ENCODE measurements at places on chromosomes 6 and 20.

- peak; percentile 96 for DNase-seq
Measured at GRCh38 chr6:26595669-26596269, 984 bp upstream of the ABT1 start.

DNA sequence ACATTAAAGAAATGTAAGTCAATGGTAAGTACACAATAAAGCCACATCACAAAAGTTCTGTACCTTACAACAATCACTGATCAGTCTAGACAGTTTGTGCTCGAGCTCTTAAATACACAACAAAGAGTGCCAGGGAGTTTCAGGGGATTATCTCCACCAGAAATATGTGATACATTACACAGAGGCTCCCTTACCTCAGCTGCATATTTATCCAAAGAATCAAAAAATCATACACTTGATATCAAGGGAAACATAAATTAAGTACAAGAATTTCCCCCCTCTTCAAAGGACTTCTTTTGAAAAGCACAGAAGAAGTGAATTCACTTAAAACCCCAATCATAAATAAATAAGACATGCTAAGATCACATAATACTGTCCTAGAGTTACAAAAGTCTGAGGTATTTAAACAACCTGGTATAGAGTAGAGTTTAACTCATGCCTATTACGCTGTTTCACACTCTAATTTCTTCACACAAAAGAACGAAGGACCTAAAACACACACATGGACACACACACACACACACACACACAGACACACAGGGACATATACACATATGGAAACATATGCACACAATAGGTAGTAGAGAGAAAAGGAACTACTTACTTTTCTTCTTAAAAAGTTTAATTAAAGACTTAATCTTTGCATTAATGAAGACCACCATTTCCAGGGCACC, 528 bp downstream of the NHSL1 start:
- DNase-seq, result no peak

- no peak for DNase-seq
Measured at GRCh38 chr6:109015176-109015575, 79.5 kb downstream of the SESN1 start.

- no peak for DNase-seq
Measured at GRCh38 chr6:145267076-145267867, 468.0 kb downstream of the EPM2A start.

DNA sequence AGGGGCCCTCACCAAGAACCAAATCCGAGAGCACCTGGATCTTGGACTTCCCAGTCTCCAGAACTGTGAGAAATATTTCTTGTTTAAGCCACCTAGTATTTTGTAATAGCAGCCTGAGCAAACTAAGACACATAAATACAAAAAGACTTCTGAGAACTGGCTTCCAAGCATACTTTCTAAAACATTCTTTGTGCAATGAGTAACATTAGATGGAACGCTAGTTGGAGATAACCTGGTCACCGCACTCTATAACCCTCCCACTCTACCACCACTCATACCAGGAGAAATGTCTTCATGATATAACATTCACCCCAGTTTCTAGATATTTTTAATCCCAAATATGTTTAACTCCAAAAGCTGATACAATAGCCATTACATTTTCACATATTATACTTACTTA, 169.5 kb upstream of the THEMIS start:
- DNase-seq, result no peak

GRCh38 chr20:19260412-19261090, 48.1 kb downstream of the SLC24A3 start:
- no peak for DNase-seq

GRCh38 chr20:64069614-64070243, 6.7 kb downstream of the TCEA2 start:
- DNase-seq, result no peak

GRCh38 chr20:33351696-33352095, 49.6 kb downstream of the CDK5RAP1 start:
- no peak for DNase-seq

DNA sequence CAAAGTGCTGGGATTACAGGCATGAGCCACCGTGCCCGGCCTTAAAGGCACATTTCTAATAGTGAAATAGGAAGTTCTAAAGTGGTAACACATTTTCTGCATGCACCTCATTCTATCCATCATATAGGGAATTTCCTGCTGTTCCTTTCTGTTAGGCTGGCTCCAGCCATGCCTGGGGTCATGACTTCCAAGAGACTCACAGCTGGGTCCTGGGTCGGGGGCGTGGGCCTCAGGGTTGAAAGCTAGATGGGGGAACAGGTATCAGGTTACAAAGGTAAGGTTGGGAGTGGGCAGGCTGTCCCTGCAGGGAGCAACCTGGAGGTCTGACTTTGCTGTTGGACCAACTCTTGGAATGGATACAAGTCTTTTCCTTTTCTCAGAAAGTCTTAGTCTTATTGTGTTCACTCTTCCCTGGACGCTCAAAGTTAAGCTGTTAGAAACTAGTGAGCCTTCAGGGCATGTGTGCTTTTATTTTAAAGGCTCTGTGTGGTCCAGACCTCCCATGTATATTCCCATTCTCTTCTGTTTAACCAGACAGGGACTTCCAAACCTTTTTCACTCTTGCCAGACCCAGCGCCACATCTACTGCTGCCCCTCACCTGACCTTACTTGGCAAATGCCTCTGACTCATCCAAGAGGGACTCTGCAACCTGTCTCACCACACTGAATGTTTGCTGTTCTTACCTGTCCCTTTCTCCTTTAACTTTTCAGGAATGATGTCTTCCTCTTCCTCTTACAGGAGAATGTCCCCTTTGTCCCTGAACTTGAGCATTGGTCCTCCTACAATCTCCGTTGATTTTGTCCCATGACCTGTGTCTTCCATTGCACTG, 64.4 kb downstream of the TMEM170B start:
- no peak for DNase-seq

GRCh38 chr6:118889163-118889562, 4.8 kb upstream of the ASF1A start:
- DNase-seq, result no peak

DNA sequence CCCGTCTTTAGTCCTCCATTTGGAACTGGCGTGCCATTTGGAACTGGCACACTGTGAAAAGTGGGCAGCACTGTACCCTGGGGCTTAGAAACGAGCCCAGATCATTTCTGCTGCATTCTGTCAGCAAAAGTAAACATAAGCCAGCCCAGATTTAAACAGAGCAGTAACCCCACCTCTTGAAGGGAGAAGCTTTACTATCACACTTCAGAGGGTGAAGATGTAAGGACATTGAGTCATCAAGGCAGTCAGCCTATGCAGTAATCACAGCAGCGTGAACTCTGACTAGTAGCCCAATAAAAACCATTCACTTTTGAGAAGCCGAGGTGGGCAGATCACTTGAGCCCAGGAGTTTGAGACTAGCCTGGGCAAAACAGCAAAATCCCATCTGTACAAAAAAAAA, 216.9 kb downstream of the EYA2 start:
- no peak for DNase-seq

DNA sequence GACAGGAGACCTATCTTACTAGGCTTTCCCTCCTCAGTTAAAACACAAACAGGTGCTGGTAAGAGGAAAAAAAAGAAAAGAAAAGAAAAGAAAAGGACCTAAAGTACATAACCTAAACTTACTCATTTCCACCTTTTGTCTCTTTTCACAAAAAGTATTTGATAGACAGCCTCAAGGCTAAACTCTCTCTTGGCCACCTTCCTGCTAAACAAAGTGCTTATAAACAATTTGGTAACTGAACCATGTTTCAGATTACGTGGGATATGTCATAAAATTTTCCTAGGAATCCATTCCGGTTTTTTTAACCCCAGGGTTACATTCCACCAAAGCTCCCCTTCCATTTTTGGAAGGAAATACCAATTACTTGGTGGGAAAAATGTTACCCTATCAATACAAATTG, 109.0 kb downstream of the PRND start:
- no peak for DNase-seq

DNA sequence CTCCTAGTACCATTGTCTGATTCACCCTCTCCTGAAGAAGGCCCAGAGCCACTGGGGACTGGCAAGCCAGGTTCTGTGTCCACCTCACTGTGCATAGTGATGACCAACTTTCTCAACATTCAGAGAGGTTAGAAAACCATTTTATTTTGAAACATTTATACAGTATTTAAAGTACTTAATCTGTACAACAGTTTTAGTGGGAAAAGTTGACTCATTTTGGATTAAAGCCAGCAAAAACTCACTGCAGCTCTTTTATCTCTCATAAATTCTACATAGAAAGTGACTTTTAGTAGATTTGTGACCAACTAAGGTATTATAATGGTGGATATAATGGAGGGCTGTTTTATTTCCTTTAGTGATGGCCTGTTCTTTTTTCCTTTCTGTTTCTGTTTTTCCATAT, 9.7 kb downstream of the TULP4 start:
- DNase-seq, result no peak

GRCh38 chr20:24507182-24507853, 37.9 kb downstream of the SYNDIG1 start:
- peak; percentile 16 for DNase-seq

- DNase-seq, result no peak
Measured at GRCh38 chr6:17899491-17899890, 87.9 kb downstream of the KIF13A start.

DNA sequence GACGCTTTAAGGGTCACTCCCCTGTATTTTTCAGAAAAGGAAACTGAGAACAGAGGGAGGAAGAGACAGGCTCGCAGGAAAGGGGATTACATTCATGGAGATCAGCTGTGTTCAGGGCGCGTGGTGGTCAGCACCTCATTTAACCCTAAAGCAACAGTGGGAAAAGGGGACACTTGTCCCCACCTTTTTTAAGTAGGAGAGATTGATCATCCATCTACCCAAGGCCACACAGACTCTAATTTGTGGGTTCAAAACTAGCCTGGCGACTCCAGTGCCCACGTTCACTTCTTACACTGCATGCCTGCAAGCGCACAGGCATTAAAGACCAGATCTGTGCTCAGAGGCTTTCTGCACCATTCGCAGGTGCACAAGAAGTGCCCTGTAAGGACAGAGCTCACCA, 167.9 kb upstream of the SNX9 start:
- no peak for DNase-seq

- DNase-seq, result no peak
Measured at GRCh38 chr6:145213614-145214013, 521.7 kb downstream of the EPM2A start.

GRCh38 chr6:130872250-130873095, 45.3 kb downstream of the SMLR1 start:
- peak; percentile 77 for DNase-seq

DNA sequence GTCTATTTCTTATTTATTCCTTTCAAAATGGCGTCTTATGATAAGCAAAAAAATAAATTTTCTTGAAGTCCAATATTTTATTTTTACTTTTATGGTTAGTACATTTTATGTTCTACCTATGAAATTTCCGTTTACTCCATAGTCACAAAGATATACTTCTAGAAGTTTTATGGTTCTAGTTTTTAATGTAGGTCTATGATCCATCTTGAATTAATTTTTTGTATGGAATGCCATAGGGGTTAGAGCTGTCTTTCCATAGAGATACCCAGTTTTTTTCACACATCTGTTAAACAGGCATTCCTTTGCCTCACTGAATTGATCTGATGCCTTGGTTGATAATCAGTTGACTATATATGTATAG, 24.9 kb upstream of the ASIP start:
- DNase-seq, result no peak

- DNase-seq, result no peak
Measured at GRCh38 chr20:5933802-5934436, 16.4 kb downstream of the TRMT6 start.

DNA sequence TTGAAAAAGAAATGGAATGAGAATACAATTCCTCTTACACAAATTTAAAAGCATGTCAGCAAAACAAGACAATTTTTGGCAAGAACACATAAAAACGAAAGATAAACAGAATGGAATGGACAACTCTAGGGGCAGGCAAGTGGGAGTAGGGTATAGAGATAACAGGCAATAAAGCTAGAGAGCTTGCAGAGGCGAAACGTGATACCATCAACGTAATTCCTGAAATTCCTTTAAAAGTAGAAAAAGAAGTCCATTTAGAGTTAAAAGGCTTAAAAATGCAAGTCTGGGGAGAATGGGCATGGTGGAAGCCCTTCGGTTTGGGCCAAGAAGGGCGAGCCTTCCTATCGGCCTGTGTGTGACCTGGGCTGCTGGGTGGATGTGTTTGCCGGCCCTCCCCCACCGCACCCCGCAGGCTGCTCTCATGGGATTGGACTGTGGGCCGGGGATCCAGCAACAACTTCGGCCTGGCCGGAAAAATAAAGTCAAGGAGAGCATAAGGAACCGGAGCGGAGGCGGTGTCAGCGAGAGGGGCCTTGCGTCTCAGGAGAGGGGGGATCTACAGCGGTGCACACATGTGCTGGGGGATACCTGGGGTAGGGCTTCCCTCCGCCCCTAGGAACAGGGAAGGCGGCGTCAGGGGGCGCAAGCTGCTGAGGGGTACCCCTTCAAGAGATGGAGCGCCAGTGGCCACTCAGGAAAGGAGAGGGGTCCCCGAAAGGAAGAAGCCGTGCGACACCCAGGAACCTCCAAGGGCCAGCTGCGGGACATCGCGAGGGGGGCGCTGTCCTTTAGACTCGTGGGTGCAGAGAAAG, 4.1 kb downstream of the TMEM239 start:
- DNase-seq, result no peak
